NCI-H2107 (cell line): ENCODE measurements at places on chromosomes 11 and 22.

DNA sequence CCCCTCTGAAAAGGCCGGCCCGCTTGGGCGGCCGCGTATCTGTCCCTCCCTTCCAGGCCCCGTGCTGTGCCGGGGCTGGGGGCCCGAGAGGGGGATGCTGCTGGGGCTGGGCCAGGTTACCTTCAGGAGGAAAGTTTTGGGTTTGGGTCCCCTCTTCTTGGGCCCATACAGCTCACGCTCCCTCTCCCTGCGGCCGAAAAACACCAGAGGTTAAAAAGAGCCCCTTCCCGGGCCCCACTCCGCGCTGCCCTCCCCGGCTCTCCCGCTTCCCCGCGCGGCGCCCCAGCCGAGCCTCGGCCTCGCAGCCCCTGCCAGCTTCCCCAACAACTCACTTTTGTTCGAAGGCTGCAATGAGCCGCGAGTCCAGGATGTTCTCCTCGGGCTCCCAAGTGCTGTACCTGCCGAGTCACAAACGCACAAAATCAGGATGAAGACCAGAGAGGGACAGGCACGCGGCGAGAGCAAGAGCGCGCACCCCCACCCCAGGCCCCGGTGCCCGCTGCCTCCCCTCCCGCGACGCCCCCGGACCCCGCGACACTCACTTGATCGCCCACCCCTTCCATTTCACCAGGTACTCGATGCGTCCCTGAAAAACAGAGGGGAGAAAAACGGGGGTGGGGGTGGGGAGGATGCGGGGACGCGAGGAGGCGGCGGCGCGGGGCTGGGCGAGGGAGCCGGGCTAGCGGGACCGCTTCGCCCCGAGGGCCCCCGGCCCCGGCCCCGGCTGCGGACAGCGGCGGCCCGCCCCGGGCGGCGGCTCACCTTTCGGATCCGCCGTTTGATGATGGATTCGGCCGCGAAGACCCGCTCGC, 450 bp downstream of the CBX6 start:
- DNase-seq, result no peak

DNA sequence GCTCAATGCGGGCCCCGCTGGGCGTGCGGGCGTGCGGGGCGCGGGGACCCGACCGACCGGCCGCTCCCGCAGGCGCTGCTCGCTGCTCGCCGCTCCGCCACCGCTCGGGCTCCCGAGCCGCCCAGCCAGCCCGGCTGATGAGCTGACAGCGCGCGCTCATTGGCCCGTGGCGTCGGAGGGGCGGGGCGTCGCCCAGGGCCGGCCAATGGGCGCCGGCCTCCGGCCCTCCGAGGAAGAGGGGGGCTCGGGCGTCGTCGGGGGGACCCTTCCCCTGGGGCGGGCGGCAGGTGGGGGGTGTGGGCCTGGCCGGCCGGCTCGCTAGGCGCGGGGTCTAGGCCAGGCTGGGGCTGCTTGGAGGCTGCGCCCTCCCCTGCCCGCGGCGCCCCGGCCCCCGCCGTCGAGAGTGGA, at the start of gene SCUBE1:
TSS of gene SCUBE1 (minus strand) at position 111 of the 408 bp plus-strand sequence. CDS start 111 bp downstream, outside the sequence.
- no peak for DNase-seq

GRCh38 chr11:108915666-108916065, 250.8 kb downstream of the DDX10 start:
- no peak for DNase-seq

DNA sequence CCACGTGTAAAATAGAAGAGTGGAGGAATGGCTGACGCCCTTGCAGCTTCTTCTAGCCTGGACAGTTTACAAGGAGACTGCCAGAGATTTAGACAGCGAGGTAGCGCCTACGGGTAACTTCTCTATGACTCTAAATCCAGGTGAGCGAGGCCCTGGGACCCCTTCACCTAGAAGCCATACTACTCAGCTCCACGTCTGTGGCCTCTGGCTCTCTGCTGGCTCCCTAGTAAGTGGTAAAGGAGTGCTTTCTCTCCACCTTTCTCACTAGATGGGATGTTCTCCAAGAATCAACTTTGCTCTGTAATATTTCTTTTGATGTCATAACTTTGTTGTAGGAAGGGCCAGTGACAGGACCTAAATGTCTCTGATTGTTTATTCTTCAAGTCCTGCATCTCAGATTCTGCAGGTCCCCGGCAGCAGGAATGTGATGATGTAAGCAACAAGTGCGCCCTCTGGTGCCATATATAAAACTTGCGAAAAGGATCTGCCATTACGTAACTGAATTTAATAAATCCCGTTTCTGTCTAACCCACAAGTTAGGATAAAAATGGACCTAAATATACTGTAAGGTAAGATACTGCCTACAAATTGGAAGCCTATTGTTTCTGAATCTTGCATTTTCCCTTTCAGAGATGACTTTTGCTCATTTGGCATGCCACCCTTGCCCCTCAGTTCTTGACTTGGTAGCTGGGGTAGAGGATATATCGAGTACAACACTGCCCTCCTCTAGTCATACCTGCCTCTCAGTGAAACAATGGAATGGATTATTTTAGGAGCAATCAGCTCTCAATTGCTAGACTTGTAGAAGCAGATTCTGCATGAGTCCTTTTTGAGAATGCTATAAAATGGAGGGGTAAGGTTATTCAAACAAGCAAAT, 11.0 kb upstream of the PTPN5 start:
- peak; percentile 24 for DNase-seq

GRCh38 chr11:11311169-11311568, 41.9 kb downstream of the CSNK2A3 start:
- DNase-seq, result no peak

DNA sequence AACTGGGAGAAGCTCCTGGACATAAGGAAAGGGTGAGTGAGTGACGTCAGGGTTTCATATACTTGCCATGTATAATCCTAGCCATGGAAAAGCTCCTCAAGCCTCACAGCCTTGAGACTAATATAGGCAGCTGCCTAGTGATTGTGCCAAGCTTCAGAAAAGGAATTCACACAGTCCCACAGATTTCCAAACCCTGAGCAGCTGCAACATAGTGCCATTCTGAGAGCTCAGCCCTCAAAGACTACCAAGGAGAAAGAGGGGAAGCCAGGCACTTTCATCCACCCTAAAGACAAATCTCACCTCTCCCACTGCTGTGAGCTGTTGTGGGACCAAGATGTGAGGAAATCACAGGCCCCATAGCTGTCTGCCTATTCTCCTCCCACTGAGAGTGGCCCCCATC, 707.9 kb upstream of the ANO5 start:
- DNase-seq, result no peak

DNA sequence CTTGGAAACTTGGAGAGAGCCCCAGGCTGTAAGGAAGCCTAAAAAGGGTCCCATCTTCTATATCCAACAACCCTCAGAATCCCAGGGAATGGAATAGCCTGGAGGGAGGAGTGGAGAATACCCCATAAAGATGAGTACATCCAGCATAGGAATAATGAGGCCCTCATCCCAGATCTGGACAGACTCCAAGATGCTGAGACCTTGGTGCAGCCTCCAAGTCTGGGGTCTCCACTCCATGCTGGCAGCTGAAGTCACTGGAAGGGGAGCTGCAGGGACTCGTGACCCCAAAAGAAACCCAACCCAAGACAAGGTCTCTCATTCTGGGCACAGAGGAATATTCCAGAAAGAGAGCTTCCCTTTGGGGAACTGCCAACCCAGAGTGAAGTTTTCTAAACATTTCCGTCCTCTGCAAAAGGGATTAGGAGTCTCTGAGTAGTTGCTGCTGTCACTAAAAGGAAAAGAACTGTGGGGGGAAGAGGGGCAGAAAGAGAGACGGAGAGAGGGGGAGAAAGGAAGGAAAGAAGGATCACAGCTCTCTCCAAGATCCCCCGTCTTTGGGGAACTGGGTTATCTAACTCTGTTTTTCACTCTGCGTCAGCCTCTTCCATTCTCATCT, 589 bp downstream of the SCGB1A1 start:
- no peak for DNase-seq

GRCh38 chr11:21820176-21820575, 372.7 kb upstream of the ANO5 start:
- no peak for DNase-seq

DNA sequence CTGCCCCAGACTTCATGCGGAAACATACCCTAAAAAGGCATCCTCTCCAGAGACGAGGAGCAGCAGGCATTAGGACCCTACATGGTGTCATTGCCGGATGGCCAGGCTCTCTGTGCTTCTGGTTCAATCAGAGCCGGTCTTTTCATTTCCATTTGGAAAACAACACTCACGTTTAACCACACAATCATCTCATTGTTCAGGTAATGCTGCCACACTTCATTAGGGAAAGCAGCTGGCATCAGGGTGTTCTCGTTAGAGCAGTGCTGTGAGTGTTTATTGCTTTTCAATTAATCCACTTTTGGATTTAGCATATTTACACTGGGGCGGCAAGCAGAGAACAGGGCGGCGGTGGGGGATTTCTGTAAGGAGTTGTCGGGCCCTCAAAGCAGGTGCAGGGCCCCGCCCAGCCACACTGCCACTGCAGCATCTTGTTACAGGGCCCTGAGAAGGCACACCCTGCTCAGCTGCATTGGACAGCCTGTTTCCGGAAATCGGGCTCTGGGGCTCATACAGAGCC, 338.6 kb downstream of the SHANK2 start:
- peak; percentile 98 for DNase-seq

DNA sequence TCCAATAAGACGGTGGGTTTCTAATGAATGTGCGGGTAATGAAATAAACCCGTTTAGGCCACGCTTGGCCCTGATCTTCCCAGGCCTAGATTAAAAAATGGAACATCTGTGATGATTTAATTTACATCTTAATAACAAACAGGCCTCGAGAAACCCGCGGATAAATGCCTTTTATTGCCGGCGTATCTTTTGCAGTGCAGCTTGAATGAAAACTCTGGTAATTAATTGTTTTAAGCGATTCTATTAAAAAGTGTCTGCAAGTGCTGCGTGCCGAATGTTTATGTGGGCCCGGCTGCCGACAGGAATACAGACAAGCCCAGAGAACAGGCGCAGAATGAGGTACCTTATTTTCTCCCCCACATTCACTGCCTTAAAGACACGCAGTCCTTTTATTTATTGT, 420.7 kb downstream of the MN1 start:
- DNase-seq, result no peak
